ENCODE measurements at places on chromosomes 5 and 9.
A peak's percentile ranks its signal among the peaks of the same experiment; 100 is the strongest.

DNA sequence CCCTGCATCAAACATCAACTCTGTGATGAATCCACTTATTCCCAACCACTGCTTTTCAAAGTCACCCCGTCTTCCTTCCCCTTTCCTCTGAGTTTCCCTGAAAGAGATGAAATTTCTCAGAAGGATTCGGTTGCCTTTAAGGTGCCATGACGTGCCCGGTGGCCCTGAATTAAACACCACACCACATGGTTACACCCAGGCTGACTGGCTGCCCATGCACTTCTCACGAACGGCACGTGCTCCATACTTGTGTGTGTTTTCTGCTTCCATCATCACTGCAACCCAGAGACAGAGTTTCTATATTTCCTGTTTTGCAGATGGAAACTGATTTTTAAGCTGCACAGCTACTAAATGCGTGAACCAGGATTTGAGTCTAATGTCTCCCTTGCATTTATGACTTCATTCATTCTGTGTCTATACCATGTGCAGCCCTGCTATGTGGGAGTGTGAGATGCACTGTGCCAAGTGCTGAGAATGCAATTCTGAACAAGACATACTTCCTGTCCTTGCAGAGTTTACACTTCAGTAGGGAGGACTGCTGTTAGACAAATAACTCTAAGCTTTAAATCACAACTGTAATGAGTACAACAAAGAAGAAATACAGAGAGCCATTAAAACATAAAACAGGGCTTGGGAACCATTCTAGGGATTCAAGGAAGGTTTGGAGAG is 162.9 kb downstream of the NXNL2 start:
- DNase-seq: no peak

GRCh38 chr9:124274738-124275137 is 17.0 kb downstream of the NEK6 start:
- no peak for DNase-seq

GRCh38 chr5:147512659-147513379 is 3.0 kb upstream of the DPYSL3 start:
- peak; percentile 89 for DNase-seq

DNA sequence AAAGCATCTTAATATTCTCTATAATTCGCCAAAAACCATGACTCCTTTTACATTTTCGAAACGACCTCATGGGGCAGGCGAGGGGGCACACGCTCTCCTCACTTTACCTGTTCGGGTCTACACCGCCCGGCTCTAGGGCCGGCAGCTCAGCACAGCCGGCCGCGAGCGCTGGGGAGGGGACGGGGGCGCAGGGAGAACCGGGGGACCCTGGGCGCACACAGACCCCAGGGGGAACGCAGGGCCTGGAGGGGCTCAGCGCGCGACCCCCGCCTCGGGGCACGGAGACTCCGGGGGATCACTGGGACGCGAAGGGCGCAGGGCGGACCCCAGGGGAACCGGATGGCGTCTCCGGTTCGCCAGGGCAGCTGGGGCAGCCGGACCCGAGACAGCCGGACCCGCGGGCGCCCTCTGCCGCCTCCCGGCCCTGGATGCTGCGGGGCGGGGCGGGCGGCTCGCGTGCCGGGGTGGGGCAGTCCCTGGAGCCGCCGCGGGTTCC is at the start of gene AHRR:
Gene AHRR (plus strand): TSS at position 485 of the 496 bp plus-strand sequence. CDS start 22,189 bp downstream, outside the sequence.
- DNase-seq: peak; percentile 61

- no peak for DNase-seq
Observed at GRCh38 chr9:112065806-112066606, 109.1 kb downstream of the SUSD1 start.

All from NCI-H774 (cell line).